ENCODE measurements at places on chromosomes 13 and 19. TPM values are rescaled to one million over a fixed set of nuclear protein-coding genes. Genes with fewer than 3 reads are reported as not detected.

- DNase-seq = no peak
Observed at GRCh38 chr13:40158218-40158617, 502.8 kb downstream of the COG6 start.

DNA sequence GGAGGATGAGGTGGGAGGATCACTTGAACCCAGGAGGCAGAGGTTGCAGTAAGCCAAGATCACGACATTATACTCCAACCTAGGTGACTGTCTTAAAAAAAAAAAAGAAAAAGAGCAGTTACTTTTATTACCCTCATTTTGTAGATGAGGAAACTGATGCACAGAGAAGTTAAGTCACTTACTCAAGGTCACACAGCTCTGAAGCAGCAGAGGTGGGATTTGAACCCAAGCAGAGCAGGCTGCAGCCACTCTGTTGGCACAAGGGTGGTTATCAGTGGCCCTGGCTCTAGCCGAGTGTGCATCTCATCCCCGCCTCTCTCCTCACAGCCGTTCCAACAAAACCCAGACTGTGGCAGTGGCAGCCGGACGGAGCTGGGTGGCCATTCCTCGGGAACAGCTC is 7.6 kb downstream of the IL27RA start:
- DNase-seq = no peak

- DNase-seq = no peak
Observed at GRCh38 chr19:15114153-15114540, 6.9 kb downstream of the SYDE1 start.

DNA sequence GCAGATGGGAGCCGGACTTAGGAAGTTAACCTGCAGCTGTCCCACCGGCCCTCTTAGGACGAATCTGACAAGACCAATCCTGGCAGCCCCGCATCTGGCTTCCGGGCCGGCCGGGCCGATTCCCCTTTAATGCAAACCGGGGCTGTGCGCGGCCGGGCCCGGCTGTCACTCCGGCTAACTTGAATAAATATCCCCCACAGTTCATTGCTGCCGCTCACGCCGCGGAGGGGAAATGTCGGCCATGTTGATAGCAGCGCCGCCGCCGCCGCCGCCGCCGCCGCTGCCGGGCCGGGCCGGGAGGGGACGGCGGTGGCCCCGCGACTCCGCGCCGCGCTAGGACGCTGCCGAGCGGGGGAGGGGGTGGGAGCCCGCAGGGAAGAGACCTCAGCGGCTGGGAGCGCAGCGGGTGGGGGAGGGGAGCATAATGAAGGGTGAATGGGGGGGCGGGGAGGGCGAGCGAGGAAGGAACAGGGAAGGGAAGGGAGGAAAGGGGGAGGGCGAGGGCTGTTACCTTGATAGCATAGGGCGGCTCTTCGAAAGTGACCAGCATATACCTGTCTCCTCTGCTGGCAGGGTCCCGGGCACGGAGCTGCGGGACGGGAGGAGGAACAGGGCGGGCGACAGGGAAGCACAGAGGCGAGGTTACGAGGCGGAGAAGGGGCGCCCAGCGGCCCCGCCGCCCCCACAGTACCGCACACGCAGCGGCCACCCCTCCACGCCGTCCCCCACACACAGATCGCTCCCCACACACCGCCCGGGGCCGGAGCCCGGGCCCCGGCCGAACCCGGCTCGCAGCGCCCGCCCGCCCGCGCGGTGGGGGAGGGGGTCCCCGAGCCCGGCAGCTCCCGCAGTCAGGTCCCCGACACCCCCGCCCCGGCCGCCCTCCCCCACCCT is 1.1 kb downstream of the INTS6 start:
- no peak for DNase-seq

DNA sequence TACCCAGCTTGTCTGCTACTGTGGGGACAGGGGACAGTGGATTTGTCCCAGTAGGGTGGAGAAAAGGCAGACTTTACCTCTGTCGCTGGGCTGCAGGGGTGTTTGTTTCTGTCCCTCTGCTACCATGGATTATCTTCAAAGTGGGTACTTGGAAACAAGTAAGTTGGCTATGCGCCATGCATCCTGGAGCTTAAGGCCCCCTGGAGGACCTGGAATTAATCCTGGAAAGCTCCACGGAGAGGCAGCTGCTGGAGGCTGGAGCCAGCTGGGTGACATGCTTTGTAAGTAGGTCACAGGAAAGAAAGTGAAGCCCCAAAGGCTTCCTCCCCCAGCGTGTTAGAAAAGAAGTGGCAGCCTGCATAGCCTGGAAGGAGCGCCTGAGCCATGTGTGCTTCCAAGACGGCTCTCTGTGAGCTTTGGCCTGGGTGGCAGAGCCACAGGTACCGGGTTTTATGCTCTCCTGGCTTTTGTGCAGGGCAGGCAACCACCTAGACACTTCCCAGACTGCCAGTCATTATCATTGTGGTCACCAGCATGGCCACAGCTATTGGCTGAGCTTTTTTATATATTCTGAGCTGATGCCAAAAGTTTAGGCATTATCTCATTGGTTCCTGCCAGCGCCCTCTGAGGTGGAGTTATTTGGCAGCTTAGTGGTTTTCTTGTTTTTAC is 9.5 kb downstream of the B3GLCT start:
- no peak for DNase-seq

DNA sequence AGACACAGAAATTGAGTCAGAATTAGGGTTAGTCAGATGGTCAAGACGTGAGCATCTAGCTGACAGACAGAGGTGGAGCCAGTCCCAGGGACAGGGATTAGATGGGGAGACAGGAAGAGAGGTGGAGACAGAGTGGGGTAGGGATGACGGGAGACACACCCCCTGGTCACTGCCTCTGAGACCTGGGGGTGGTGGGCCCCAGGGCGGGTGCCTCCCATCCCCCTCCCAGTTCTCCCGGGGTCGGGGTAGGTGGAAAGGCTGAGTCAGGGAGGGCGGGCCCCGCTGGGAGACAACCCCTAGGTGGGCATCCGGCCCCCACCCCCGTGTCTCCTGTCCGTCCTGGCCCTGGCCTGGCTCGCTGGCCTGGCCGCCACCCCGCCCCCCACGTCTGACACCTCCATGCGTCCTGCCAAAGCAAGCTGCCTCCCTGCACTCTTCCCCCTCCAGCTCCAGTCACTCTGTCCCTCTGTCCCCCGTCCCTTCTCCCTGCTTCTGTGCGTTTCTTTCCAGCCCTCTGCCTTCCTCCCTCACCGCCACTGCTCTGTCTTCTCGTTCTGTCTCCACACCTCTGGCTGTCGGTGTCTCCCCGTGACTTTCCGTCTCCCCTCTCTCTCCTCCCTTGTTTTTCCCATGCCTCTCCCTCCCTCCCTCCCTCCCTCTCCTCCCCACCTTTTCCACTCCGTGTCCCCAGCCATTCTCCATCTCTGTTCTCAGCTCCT is 15.1 kb downstream of the CCDC97 start:
- DNase-seq = no peak

ZNF470 gene
- 1.2 TPM for total RNA-seq

CEACAM21 gene
- total RNA-seq = not detected

PGLYRP1 gene
- total RNA-seq = not detected

Measured in epithelial cell of proximal tubule (primary cell).